ENCODE measurements at places on chromosomes 3 and 15.

DNA sequence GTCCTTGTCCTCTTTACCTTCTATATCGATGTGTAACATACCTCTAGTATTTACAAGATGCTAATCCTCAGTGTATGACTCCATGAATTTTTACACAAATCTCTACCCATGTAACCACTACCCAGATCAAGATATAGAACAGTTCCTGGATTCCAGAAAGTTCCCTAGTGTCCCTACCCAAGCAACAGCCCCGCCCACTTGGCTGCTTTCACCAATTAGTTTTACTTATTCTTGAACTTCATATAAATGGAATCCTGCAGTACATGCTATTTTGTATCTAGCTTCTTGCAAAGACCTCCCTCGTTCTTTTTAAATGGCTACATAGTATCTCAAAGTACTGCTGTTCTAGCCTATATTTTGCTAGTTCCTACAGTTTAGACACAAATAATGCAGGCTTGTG is 33.0 kb downstream of the CD276 start:
- DNase-seq, result no peak

- no peak for DNase-seq
Observed at GRCh38 chr3:58274027-58274614, 31.9 kb upstream of the RPP14 start.

DNA sequence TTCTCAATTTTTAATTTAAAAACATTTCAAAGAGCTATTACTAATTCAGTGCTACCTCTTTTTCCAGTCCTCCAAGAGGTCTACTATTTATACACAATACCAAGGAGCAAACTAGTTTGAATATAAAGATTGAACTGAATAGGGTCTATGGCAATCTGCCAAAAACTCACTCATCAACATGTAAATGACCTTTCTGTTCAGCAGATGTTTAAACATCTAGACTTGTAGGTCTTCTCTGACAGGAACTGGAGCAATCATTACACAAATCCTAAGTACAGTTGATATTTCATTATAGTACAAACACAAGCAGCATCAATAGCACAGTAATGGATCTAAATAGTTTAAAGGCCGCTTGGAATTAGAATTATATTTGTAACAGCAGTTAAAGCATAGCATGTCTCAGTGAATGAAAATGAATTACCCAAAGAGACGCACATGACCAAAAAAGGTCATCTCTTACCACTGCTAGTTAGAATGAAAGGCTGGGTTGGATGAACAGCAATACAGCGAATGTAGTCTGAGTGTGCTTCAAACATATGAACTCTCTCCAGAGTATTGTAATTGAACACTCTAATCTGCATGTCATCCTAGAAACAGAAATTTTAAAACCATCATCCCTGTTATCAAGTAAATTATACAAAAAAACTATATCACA is 10.7 kb downstream of the COPB2 start:
- no peak for DNase-seq

- DNase-seq, result no peak
Observed at GRCh38 chr3:52051444-52051843, 4.9 kb downstream of the DUSP7 start.

GRCh38 chr3:177294221-177294620 is 96.9 kb upstream of the TBL1XR1 start:
- DNase-seq, result no peak

GRCh38 chr3:64240959-64241358 is 15.7 kb upstream of the PRICKLE2 start:
- DNase-seq, result no peak

GRCh38 chr3:84974347-84974746 is 15.6 kb downstream of the CADM2 start:
- DNase-seq, result no peak

- no peak for DNase-seq
Observed at GRCh38 chr15:26772154-26773066, at the start of gene GABRB3. TSS of gene GABRB3 (minus strand) at chr15:26773066.

- no peak for DNase-seq
Observed at GRCh38 chr3:2898591-2899353, 211.4 kb downstream of the IL5RA start.

DNA sequence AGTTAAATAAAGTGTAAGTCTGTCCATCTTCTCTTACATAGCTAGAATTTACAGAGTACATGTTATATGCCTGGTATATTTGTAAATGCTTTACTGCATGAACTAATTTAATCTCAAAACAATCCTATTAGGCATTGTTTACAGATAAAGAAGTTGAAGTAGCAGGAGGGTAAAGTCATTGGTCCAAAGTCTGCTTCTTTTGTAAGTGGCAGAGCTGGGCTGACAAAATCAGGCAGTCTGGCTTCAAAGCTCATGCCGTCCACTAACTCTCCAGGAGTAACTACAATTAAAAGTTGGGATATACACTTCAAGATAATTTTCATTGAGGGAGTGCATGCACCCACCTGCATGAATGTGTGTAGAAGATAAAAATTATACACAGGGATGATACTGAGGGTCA is 27.3 kb downstream of the VGLL3 start:
- no peak for DNase-seq

DNA sequence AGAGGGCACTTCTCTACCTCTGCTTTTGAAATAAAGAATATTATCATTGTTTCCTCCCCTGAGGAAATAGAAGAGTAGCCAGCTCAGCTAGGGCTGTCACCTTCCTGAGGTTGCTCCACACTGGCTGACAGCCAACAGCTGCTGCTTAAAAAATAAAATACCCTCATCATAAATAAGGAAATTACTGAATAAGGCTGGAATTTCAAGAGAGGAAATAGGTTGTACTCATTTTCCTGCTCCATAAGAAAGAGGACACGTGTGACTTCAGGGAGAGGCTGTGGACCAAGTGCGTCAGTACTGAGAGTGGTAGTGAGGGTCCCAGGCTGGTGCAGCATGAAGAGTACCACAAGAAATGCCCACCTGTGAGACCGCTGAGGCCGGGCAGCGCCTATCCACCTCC is 8.1 kb upstream of the C2CD4B start:
- no peak for DNase-seq

DNA sequence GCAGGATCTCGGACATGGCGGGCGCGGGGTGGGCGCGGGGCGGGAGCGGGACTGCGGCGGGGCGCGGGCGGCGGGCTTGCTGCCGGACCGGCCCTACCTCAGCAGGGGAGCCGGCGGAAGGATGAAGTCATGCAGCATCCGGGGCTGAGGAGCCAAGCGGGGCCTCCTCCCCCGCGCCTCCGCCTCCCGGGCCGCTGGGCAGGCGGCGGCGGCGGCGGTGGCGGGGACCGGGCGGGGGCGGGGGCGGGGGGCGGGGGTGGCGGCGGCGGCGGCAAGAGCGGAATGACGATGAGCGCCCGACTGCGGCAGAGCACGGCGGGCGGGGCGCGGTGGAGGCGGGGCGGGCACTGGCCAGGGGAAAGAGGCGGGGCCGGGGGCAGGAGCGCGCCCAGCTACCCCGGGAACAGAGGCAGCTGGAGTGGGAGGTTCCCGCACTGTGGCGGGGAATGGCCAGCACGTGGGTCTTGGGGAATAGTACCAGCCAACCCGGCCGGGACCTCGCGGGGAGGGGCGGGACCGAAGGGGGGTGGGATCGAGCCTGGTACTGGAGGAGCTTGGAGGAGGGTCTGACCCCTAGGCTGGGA is at the start of gene CAMK2N2:
Gene CAMK2N2, minus strand, starts transcription at position 284 of the 584 bp plus-strand sequence. Its CDS starts 268 bp downstream, at position 16.
- peak; percentile 23 for DNase-seq

DNA sequence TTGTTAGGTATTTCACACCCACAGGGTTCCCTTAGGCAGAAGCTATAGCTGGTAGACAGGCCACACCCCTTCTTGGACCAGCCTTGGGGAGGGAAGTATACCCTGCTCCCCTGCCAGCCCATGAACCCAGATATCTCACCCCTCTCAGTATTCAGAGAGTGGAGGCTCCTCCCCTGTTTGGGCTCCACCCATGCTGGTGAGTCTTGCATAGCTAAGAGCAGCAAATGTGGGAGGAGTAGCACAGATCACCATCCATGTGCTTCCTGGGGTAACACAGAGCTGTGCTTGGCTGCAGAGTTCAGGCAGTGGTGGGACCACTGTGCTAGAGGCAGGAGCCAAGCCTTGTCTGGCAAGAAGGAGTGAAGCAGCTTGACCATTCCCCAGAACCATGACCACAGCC is 427.2 kb downstream of the ZIC1 start:
- DNase-seq, result no peak

DNA sequence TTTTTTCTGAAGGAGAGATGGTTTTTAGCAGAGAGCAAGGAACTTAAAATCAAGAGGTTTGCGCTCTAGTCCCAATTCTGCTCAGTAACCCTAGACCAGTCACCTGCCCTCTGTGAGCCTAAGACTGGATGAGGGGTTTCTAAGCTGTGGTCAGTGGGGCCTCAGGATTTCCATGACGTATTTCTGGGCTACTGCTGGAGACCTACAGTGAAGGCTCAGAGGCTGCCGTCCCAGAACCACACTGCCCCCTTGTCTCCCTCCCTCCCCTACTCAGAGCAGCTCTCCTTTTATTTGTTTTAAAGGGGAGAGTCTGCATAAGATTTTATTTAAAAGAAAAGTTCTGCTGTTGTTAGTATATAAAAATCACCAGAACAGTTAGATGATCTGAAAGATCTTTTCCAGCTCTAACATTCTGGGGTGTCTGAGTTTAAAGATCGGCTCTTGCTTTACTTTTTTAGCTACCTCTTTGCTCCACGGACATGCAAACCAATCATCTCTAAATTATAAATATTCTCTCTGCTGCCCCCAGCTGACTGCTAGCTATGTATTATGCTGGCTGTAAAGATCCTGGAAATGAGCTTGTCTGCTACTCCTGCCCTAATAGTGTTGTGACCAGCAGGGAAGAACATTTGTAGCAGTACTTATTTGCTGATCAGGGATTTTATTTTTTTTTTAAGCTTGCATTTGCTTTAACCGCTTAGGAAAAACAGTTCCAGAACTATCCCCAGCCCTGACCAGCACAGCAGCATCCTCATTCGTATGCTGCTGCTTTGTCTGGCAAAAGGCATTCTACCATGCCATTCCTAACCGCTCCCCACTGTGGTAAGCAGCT is 28.6 kb upstream of the NDUFB4 start:
- no peak for DNase-seq

DNA sequence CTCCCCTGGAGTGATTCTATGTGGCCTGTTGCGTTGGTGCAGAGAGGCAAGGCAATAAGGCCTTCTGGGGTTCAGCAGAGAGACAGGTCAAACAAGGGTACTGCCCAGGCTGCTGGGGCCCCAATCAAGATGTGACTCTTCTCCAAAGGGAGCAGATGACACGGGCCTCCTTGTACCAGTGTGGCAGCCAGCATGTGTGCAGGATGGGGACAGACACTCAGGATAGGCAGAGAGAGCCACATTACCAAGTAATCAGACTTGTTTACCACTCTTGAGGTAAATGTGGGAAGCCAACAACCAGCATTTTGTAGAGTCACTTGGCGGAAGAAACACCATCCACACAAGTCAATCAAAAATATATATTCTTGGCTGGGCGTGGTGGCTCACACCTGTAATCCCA is 95.3 kb upstream of the DLG1 start:
- no peak for DNase-seq

DNA sequence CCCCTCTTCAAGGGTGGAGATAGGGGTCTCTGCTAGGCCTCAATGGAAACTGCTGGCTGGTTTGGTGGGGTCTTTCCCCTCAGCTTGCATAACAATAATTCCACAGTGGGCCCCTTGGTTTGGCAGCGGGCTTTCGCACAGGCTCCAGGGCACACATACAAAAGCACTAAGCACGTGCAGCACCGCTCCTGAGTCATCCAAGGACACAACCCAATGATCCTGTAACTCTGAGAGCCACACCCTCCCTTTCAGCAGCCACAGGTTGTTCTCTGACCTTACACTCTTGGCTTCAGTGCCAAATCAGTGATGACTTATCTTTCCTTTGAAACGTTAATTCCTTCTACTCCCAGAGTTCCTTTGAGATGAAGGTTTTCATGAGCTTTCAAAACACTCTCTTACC is 41.7 kb downstream of the DAPK2 start:
- no peak for DNase-seq

DNA sequence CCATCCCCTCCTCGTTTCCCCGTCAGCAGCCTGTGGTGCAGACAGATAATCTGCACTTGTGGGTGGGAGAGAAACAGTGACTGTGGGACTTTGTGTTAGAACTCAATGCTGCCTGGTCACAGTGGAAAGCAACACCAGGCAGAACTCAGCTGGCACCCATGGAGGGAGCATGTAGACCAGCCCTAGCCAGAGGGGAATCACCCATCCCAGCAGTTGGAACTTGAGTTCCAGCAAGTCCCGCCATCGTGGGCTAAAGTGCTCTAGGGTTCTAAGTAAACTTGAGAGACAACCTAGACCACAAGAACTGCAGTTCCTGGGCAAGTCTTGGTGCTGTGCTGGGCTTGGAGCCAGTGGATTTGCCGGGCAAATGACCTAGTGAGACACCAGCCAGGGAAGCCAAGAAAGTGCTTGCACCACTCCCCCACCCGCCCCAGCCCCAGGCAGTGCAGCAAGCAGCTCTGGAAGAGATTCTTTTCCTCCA is 24.4 kb downstream of the ISG20 start:
- DNase-seq, result no peak

DNA sequence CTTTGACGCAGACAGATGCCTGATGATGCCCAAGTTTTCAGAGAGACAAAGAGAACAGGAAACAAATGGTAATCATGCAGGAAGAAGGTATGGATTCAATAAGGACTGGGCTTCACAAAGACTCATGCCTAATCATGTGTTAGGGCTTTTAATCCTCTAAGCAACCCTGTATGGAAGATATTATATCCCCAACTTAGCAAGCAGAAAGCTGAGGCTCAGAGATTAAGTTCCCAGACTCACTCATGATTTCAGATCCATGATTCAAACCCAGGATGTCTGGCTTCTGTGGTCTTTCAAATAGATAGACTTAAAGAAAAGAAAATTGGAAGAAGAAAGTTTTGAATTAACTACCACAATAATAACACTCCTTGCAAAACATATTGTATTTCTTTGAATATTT is 4.1 kb upstream of the CLASP2 start:
- no peak for DNase-seq

GRCh38 chr3:61774279-61774890 is 213.0 kb downstream of the PTPRG start:
- no peak for DNase-seq

- no peak for DNase-seq
Observed at GRCh38 chr15:92097474-92098178, 244.1 kb downstream of the SLCO3A1 start.

Data from stimulated activated CD8-positive, alpha-beta memory T cell treated with anti-CD3 and anti-CD28 coated beads, Interleukin-7, amount 100 ng/mL, for 1 hour (primary cell).